Stimulated activated CD8-positive, alpha-beta memory T cell treated with anti-CD3 and anti-CD28 coated beads, Interleukin-7, amount 100 ng/mL, for 1 hour (primary cell): ENCODE measurements at places on chromosomes 16 and 17.

DNA sequence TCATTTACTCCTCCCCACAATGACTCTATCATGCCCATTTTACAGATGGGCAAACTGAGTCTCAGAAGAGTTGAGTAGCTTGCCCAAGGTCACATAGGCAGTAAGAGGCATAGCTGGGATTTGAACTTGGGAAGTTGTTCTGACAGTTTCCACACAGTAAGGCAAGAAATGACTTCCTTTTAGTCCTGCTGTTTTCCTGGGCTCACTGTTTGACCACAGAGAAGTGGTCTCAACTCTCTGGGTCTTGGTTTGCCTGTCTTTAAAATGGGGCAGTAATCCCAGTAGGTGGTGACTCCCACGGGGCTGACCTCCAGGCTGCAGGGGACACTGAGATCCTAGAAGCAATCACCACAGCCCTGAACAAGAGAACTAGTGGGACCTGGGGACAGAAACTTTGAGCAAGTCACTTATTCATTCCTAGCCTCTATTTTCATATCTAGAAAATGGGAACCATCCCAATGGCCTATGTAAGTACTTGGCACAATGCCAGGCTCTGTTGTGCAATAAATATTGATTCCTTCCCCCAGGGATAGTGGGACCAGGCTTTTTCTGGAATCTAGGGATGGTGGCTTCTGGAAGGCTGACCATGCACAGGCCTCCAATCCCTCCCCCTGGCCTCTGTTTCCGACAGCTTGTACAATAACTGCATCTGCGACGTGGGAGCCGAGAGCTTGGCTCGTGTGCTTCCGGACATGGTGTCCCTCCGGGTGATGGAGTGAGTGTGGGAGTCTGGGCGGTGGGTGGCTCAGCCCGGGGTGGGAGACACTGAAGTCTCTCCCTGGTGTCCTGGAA is 20.5 kb downstream of the DEXI start:
- no peak for DNase-seq

GRCh38 chr17:34499576-34499975 is 79.8 kb upstream of the TMEM132E start:
- no peak for DNase-seq

DNA sequence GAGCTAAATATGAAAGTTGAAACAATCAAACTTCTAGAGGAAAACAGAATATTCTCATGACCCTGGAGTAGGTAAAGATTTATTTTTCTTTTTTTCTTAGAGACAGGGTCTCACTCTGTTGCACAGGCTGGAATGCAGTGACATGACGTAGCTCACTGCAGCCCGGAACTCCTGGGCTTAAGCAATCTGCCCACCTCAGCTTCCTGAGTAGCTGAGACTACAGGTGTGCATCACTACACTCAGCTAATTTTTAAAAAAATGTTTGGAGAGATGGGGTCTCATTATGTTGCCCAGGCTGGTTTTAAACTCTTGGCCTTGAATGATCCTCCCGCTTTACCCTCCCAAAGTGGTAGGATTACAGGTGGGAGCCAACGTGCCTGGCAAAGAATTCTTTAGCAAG is 15.5 kb downstream of the IKZF3 start:
- no peak for DNase-seq

DNA sequence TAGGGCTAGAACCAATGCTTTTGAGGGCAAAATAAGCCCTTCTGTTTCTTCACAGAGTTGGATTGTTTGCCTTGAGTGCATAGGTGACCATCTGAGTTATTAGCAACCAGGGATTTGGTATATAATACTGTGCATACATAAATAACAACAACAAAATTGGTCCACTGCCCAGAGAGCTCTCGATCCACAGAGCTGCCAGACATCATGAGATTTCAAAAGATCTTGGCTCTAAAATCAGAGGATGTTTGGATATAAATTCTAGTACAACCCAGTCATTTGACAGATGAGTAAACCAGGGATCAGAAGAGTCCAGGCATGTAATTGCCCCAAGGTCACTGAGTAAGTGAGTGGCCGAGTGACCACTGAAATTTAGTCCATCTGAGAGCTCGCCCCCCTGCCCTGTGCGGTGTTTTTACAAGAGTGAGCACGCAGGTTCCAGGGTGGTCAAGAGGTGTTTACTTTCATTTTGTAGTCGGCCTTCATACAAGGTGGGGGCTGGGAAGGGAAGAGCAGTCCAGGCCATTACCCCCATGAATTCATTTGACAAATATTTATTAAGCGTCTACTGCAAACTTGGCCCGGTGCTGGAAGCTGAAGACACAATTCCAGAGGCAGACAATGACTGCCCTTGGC is 1.8 kb upstream of the MT2A start:
- DNase-seq, result no peak

GRCh38 chr17:17004251-17004996 is 32.5 kb upstream of the TNFRSF13B start:
- no peak for DNase-seq

DNA sequence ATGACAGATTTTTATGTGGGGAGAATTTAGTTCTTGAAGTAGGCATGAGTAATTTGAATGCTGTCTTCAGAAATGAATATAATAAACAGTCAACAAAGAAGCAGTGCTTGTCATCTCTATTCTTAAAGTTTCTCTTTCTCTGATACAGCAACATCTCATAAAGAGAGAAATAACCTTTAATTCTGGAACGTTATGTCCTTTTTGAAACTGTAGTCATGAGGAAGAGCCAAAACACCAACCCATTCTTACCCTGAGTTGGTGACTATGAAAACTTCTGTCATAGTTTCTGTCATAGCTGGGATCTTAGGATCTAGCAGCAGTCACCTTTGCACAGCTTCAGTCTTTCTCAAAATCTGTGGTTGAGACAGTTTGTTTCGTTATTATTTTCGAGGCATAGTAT is 15.3 kb upstream of the RASL10B start:
- no peak for DNase-seq

DNA sequence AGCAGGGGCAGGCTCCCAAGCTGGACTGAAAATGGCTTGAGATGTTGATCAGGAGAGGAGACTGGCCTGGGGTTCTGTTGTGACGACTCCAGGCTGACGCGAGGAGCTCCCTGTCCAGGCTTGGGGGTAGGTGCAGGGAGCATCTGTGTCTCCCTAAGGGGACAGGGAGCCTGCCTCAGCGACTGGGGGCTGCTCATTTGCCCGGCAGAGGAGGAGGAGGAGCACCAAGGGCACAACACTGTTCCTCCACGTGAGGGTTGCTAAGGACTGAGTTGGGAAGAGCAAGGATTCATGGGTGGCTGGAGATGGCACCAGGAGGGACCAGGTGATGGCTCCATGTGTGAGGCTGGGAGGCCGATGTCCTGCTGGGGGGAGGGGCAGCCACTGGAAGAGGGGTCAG is 53.3 kb downstream of the USP22 start:
- DNase-seq, result no peak

- DNase-seq, result no peak
Measured at GRCh38 chr17:41340494-41340893, 10.1 kb downstream of the KRT33A start.

DNA sequence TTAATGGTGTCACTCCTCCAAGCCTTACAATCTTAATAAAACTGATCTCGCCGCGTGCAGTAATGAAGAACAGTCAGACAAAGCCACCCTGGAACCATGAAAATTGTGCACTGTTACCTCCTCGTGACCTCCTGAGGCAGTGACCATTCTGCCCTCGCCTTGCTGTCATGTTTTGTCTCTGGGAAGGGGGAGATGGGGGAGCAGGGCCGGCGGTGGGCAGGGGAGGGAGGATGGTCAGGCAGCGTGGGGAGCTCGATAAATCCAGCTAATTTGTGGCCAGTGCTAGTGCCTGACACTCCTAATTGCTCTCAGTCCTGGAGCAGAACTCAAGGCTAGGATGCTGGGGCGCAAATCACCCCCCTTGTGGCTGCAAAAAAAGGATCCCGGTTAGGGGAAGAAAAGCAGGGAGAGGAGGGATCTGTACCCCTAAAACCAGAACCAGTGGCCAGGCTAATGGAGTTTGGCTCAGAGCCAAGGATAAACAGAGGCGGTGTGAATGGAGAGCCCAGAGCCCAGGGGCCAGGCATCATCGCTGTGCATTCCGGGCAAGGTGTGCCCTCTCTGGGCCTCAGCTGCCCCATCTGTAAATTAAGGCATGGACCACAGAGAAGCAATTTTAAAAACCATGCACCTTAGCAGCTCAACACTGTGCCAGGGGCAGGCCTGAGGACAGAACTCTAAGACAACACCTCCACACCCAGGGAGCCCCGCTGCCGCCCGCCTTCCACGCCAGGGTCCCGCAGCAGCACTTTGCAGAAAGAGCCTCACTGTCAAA is 113.3 kb downstream of the ZNF423 start:
- no peak for DNase-seq

DNA sequence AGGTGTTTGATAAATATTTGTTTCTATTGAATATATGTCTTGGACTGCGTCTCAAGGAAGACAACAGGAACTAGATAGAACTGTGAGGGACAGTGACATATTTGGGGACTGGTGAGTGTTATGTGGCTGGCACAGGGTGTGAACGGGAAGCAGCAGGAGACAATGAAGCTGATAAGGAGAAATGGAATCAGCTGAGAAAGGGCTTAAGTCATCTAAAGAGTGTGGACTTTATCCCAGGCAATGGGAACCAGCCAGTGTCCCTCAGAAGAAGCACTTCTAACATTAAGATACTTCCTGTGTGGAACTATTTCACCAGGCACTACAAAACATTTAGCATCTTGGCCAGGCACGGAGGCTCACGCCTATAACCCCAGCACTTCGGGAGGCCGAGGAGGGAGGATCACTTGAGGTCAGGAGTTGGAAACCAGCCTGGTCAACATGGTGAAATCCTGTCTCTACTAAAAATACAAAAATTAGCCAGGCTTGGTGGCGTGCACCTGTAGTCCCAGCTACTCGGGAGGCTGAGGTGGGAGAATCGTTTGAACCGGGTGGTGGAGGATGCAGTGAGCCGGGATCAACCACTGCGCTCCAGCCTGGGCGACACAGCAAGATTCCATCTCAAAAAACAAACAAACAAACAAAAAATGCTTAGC is 41.2 kb downstream of the ARHGAP17 start:
- DNase-seq, result no peak

- DNase-seq, result no peak
Measured at GRCh38 chr17:19460700-19461099, 49.7 kb downstream of the RNF112 start.
